Stimulated activated CD8-positive, alpha-beta memory T cell treated with anti-CD3 and anti-CD28 coated beads, Interleukin-7, amount 100 ng/mL, for 24 hours (primary cell): ENCODE measurements at places on chromosomes 3 and 15.

- DNase-seq = no peak
Observed at GRCh38 chr15:89129123-89129815, 41.0 kb downstream of the ABHD2 start.

DNA sequence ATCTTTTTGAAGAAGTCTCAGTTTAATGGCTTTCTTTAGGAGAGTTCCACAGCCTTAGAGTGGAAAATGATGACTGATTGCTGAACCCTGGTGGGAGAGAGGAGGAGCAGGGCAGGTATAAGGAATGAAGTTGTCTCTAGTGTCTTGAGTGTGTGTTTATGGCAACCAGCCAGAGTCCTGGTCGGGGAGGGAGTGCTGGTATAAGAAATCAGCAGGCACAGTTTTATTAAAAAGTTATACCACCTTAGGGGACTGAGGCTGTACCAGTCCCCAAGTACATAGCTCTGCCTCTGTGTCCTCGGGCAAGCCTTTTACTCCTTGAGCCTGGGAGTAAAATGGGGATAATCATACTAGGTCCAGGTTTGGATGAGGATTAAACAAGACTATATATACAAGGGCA is 29.8 kb downstream of the SLC22A14 start:
- no peak for DNase-seq

GRCh38 chr3:3813013-3813412 is 13.8 kb downstream of the LRRN1 start:
- no peak for DNase-seq

- DNase-seq = no peak
Observed at GRCh38 chr3:169591983-169592644, 71.4 kb downstream of the MECOM start.

GRCh38 chr15:89174476-89174875 is 46.9 kb downstream of the RLBP1 start:
- no peak for DNase-seq

DNA sequence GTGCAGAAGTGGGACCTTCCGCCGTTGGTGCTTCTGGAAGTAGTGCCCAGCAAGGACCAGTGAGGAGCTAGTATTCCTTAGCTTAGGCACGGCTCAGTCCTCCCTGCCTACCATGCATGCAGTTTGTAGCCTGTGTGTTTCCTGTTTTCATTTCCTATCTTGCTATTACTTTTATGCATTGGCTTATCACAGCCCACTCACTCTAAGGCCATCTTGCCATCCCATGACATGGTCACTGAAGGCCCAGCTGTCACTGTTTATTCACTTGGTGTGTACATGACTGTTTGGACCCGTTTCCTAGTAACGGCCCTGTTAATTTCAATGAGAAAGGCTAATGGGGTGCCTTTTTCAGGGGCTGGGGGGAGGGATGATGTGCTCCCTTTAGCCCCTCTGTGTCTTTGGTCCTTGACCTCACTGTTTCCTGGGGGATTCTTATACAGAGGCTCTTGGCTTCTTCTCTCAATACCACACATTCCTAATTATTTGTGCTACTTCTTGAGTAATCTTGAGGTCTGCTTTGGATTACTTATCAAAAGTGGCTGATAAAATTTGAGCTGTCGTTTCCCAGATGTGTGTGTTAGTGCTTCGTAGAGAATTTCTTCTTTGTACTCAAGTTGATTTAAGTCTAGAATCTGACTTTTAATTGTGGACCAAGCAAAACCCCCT is 24.5 kb upstream of the TRAK1 start:
- no peak for DNase-seq

GRCh38 chr3:31472479-31473390 is 60.0 kb upstream of the STT3B start:
- DNase-seq = no peak

DNA sequence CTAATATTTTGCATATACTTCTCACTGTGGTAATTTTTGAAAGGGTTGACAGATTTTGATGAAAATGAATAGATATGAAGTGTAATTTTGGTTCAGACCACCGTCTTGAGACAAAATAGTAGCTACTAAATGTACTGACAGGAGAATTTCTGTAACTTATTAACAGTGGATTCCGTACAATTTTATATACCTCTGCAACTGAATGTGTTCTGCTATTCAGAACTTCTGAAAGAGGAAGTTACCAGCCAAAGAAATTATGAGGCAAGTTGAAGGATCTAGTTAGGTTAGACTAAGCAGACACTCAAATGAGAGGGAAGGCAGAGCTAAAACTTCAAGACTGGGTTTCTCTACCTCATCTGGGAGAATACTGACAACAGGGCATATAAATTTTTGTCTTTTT is 29.4 kb downstream of the GAP43 start:
- no peak for DNase-seq

DNA sequence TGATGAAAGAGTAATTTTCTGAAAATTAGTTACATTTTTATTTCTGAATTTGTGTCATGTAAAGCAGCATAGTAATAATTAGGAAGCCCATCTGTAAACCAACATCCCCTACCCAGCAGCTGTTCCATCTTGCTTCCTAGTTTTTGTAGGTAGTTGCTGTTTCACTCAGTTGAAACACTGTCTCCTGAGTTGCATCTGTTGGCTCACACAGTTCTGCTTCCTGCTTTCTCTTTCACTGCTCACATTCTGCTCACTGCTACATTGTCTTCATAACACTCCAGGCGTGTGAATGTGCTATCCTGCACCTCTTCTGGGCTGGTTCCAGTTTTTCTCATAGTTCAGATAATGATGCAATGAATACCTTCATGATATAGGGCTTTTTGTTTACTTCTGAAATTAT is 123.4 kb downstream of the EPHB1 start:
- no peak for DNase-seq

DNA sequence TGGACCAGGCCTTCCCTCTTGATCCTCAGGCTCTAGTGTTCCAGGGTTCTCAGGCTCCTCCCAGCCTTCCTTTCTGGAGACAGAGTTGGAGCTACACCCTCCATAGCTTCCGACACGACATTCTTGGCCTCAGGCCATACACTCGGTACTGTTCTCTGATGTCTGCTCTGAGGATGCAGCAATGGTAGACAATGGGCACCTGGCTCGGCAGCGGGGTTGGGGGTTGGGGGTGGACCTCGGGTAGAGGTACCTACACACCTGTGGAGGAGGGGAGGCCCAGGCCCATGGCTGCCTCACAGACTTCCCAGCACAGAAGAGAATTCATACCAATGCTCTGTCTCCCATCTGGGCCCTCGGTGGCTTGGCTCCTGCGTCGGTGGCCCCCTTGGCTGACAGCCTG is 21.4 kb downstream of the CCDC13 start:
- no peak for DNase-seq

DNA sequence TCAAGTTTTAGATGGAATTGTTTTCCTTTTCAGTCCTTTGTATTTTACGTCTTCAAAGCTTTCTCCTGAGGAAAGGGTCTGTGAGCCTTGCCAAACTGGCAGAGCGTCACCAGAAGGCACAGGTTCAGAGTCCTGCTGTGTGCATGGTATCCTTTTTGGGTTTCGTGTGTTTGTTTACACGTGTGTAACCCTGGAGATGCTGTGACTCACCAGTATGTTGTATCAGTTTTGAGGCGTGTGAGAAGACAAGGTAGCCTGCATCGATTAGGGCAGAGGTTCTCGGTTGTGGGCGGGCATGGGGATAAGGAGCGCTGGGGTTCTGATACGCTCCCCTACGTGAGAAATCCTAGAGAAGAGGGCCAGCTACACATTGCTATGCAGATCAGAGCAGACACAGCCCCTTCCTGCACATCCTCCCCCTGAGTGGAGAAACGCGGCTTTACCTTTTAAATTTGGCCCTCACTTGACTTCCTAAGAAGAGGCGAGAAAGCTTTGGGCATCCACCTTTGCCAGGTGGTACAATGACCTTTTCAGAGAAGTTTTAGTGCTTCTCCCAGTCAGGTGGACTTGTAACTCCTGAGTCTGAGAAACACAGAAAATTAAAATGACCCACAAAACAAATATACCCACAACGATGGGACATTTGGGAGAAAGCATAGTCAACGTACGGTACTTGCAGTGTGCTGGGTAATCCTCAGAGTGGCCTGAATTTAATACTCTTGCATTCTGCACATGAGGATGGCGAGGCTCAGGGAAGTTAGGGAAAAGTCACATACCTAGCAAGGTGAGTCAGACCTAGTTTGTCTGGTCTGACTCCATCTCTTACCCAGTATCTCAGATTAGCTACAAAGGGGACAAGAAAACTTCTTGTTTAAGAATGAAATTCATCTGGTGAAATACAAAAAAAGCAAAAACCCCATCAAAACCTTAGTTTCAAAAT is 38.1 kb downstream of the TRAK1 start:
- DNase-seq = no peak

DNA sequence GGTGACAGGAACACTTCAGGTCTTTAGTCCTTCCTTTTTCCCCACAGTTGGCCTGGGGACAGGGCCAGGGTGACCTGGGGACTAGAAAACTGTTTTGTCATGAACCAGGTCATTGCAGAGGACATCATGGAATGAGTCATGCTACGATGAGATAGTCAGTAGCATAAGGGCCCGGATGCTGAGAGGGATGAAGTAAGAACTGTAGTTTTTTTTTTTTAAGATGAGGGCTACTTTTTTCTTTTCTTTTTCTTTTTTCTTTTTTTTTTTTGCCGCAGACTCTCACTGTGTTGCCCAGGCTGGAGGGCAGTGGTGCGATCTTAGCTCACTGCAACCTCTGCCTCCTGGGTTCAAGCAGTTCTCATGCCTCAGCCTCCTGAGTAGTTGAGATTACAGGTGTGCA is 8.0 kb downstream of the MAP2K5 start:
- no peak for DNase-seq

- DNase-seq = no peak
Observed at GRCh38 chr3:127637546-127637945, 8.6 kb downstream of the PODXL2 start.

- DNase-seq = no peak
Observed at GRCh38 chr3:171481011-171481410, 20.8 kb upstream of the TNIK start.

DNA sequence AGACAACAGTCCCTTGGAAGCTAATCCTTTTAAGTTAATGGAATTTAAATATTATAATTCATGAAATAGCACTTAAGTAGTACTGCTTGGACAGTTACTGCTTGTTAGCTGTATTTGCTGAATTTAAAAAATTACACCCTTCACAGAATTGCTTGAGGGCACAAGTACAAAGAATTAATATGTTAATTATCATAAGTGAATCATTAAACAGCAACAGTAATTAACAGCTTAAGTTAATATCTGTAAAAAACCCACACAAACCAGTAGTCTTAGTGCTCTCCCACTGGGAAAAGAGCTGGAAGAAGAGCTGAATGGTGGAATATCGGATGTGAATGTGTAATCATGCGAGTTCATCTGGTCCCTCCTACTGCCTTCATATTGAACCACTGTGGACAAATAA is 232.0 kb downstream of the CD47 start:
- no peak for DNase-seq

DNA sequence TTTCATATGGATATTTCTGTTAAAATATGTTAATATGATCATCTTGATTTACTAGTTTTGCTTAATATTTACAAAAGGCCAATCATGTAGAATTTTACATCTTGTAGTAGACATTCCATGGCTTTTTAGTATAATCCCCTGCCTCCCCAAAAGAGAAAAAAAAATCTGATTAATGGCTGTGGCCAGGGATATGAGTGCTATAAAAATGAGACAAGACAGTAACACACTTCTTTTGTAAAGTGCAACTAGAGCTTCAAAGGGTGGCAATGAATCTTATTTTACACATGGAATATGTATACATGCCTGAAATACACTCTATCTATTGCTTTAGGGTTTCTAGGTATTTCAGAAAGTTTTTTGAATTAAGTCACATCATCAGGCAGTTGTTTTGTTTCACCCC is 112.2 kb upstream of the NANOGP8 start:
- DNase-seq = no peak

GRCh38 chr15:91075739-91076138 is 24.3 kb upstream of the SV2B start:
- no peak for DNase-seq

- DNase-seq = no peak
Observed at GRCh38 chr3:48451270-48451669, 4.7 kb downstream of the ATRIP start.

DNA sequence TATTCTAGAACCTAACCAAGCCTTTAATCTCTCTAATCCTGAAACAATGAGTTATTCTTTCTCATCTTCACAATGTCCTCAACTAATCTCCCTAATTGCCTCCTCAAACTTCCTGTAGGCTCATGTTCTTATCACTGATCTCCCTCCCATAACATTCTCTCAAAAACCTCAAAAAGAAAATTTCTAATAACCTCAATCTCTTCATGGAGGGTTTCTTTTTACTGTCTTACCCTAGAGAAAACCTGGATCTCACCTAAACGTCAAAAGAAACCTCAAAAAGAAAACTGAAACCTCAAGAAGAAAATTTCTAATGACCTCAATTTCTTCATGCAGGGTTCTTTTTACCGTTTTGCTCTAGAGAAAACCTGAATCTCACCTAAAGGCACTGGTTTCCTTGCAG is 150.2 kb downstream of the GSK3B start:
- DNase-seq = no peak

DNA sequence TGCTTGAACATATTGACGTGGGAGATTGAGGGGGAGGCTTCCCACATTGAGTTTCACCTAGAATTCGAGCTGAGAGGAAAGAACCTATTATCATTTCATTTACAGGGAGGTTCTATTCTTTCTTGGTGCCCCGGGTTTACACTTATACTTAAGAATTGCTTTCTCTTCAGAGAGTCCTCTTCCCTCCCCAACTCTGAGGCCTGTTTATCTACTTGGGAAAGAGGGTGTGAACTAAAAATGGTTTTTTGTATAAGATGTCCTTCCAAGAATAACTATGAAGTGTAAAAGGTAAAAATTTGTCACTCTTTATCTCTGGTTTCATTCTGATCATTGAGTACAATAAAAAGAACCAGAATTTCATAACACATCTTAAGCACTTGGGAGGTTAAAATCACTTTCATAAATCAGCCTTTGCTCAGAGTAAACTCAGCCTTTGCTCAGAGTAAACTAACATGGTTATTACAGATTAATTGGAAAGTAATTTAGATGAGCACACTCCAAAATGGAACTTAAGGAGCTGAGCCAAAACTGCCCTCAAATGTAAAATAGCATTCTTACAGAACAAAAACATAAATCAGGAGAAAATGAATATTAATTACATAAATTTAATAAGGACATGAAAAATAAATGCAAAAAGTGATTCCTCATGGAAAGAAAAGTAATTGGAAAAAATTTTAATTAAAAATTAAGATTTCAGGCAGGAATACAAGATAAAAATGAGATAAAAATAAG is 75.2 kb downstream of the GADL1 start:
- DNase-seq = no peak

DNA sequence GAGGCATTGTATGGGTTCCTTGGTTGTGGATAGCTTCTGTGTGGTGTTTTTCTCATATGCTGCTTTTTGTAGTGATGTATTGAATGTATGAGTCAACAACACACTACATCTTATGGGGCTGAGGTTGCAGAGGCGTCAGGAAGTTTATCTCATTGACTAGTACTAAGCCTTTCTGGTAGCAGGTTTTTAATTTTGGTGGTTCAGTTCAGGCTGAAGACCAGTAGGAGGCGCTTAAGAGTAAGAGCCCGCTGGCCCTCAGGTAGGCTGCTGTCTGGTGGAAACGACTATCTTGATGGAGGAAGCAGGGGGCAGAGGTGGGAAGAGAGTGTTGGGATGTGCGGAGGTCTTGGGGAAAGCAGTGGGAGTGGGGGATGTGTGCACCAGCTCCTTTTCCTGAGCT is 62.4 kb downstream of the RTP4 start:
- no peak for DNase-seq
